ENCODE measurements at places on chromosomes 2 and 18.

GRCh38 chr2:217064234-217065011 is 204.6 kb upstream of the TNP1 start:
- peak; percentile 74 for DNase-seq
- H3K4me1 ChIP-seq, result peaks cover 33% of the 10 kb centered on the region
- H3K36me3 ChIP-seq, result no peaks in the 10 kb centered on the region
- H3K27ac ChIP-seq, result no peak overlapping the region
- H3K4me3 ChIP-seq, result peak overlapping the region; percentile 25
- no peaks in the 10 kb centered on the region for H3K27me3 ChIP-seq

DNA sequence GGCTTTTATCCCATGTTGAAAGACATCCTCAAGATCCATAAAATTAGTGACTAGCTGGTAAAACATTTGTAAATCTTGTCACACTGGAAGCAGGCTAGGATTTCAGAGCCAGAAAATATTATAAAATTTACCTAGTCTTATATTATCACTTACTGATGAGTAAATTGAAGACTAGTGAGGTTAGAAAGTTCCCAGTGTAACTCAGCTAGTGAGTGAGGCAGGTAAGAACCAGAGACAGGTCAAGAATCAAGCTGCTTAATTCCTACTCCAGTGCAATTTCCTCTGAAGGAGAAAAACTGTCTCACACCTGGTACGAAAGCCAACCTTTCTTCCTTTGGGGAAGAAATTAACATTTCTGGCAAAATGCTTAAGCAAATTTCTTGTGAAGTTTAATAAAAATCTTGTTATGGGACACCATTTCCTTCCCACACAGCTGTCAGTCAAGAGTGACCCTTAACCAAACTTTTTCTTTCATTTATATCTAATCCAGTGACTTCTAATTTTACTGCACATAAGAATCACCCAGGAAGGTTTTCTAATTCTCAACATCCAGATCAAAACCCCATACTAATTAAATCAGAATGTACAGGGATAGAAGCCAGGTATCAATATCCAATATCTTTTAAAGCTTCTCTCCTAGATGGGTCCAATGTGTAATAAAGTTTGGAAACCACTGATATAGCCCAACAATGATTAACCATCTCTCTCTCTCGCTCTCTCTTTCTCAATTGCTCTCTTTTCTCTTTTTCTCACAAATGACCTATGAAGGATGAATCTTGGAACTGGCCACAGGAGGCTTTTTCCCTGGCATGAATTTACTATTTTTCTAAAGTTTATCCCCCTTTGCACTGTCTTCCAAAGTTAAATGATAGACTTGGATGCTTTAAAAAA is 264.3 kb upstream of the SLC39A10 start:
- H3K27me3 ChIP-seq, result no peaks in the 10 kb centered on the region
- no peak for DNase-seq
- H3K27ac ChIP-seq, result no peak overlapping the region

- no peak for DNase-seq
- H3K27me3 ChIP-seq, result peaks cover 16% of the 10 kb centered on the region
- peaks cover 10% of the 10 kb centered on the region for H3K4me1 ChIP-seq
- no peak within 1 kb of the TSS for H3K27ac ChIP-seq
These were observed at the start of gene AQP4 for GRCh38 chr18:26865557-26865956. Gene AQP4 (minus strand): TSS chr18:26865707. CDS start chr18:26865689, 18 bp downstream.

DNA sequence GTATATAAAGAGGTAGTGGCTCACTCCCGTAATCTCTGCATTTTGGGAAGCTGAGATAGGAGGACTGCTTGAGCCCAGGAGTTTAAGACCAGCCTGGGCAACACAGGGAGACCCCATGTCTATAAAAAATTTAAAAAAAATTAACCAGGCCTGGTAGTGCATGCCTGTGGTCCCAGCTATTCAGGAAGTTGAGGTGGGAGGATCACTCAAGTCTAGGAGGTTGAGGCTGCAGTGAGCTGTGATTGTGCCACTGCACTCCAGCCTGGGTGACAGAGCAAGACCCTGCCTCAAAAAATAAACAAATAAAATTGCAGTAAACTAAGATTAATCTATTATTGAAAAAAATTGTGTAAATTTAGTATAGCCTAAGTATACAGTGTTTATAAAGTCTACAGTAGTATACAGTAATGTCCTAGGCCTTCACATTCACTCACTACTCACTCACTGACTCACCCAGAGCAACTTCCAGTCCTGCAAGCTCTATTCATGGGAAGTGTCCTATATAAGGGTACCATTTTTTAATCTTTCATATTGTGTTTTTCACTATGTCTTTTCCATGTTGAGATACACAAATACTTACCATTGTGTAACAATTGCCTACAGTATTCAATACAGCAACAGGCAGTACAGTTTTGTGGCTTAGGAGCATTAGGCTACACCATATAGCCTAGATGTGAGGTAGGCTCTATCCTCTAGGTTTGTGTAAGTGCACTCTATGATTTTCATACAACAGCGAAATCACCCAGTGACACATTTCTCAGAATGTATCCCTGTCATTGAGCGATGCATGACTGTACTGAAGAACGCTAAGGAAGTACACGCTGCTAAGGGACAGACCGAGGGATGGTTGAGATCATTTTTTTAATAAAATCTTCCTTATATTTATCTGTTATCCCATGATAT is 10.4 kb upstream of the MAP4K3 start:
- H3K27ac ChIP-seq, result no peak overlapping the region
- no peak for DNase-seq
- H3K4me3 ChIP-seq, result no peak overlapping the region
- no peaks in the 10 kb centered on the region for H3K36me3 ChIP-seq
- no peaks in the 10 kb centered on the region for H3K27me3 ChIP-seq
- no peaks in the 10 kb centered on the region for H3K4me1 ChIP-seq

Data from sigmoid colon (tissue), 7 donors.